ENCODE measurements at places on chromosomes 4 and X. TPM values are rescaled to one million over a fixed set of nuclear protein-coding genes. Genes with fewer than 3 reads are reported as not detected.

DNA sequence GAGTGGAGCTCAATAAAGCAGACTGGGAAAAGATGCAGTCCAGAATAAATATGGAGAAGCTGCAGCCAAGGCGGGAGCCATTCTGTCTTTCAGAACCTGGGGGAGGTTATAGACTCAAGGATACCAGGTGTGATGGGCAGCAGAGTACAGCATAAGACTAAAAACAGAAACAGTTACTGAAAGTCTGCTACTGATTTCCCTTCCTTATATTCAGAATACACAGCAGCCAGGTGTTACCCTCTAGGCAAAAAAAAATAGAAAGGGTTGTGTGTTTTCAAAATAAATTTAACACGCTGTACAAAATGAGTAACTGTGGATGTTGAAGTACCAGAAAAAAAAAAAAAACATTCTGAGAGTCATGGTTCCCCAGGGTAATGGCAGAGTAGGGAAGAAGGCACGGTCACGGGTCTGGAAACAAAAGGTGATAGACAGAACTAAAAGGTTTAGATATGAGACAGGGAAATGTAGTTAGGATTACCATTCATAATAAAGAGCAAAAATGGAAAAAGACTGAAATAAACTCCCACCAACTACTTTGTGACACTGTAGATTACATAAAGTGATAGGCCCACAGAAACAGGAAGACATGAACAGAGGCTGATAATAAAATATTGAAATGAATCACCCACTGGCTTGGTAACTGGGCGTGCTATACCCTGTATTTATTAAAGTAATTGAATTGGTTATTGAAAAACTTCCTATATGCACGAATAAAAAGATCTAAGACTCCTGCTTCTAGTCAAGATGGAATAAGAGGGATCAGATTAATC lies 10.8 kb upstream of the HHIP start:
- DNase-seq = no peak
- H3K4me3 ChIP-seq = no peak overlapping the region

GRCh38 chr4:1318488-1319213 lies 28.4 kb upstream of the UVSSA start:
- no peak overlapping the region for H3K27ac ChIP-seq
- peak; percentile 57 for DNase-seq
- peaks cover 29% of the 10 kb centered on the region for H3K36me3 ChIP-seq
- H3K4me1 ChIP-seq = no peaks in the 10 kb centered on the region
- H3K27me3 ChIP-seq = no peaks in the 10 kb centered on the region

DNA sequence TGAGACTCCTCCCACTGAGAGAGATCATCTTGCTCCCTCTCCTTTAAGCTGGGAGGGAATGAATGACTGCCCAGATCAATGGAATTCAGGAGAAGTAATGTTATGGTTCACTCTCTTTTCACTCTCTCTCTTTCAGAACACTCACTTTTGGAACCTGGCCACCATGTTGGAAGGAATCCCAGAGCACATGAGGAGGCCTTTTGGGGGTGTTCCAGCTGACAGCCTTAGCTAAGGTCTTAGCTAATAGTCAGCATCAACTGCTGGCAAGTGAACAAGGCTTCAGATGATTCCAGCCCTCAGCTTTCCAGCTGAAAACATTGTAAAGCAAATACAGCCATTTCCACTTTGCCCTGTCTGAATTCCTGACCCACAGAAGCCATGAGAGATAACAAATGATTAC lies 124.0 kb upstream of the CLNK start:
- H3K4me3 ChIP-seq = no peak overlapping the region
- H3K4me1 ChIP-seq = no peaks in the 10 kb centered on the region
- H3K27me3 ChIP-seq = no peaks in the 10 kb centered on the region
- no peak for DNase-seq
- no peaks in the 10 kb centered on the region for H3K36me3 ChIP-seq

Gene SERPINA7
- not detected for total RNA-seq
